ENCODE measurements at places on chromosomes 6 and 20.

GRCh38 chr6:46422619-46423018 is 68.6 kb downstream of the RCAN2 start:
- DNase-seq: no peak

DNA sequence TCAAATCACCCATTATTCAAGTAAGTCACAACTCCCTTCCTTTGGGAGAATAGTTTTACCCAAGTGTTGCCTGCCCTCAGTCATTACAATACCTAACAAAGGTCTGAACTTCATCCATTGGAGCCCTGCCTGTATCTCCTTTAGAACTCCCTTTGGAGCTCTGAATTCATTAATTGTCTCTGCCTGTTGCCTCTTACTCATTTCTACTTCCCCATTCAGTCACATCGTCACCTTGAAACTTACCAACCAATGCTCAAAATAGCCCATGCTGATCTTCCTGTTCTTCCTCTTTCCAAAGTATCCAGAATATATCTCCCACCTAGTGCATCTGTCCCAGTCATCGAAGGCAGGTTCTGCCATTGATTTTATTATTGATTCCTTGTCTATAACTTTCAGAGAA is 120.7 kb upstream of the ADGRF1 start:
- no peak for DNase-seq

GRCh38 chr20:13402171-13402760 is 181.2 kb downstream of the ISM1 start:
- DNase-seq: no peak

GRCh38 chr6:32462609-32463008 is 22.9 kb downstream of the HLA-DRA start:
- DNase-seq: no peak

GRCh38 chr6:159989492-159990480 is 20.9 kb downstream of the IGF2R start:
- DNase-seq: no peak

Measured in Calu3 (cell line).